Stimulated activated CD4-positive, alpha-beta T cell treated with anti-CD3 and anti-CD28 coated beads, Interleukin-12 subunit alpha, Interleukin-12 subunit beta, amount 100 ng/mL, for 4 hours (primary cell): ENCODE measurements at places on chromosomes 5 and 9.

DNA sequence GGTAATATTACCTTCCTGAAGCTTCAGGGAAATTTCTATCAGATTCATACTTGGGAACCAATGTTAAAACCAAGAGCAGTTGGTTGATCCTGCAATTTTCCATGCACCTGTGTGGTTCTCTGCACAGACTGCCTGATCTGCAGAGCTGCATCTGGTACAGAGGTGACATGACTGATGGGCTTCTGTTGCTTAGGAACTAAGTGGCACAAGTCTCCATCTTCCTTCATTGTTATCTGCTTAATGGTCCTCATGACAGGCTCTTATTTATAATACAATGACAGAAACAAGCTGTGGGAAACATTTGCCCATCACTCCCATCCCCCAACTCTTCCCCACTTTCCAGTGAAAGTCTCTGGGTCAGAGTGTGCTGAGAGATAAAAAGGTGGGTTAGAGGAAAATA, 799.1 kb downstream of the TAF11L14 start:
- no peak for DNase-seq

DNA sequence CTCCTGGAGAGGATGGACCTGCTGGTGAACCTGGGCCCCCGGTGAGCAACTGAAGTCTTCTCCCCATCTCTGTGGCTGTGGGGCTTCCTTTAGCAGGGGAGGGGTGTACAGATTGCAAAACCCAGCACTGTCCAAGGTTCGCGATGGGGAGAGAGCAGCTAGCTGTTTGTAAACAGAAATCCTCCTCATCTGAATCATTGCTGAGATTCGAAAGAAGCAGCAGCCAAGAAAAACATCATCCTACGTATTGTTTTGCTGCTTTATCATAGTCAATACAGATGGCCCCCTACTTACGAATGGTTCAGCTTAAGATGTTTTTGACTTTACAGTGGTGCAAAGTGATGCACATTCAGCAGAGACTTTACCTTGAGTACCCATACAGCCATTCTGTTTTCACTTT, 80.0 kb upstream of the TGFBR1 start:
- DNase-seq, result no peak

DNA sequence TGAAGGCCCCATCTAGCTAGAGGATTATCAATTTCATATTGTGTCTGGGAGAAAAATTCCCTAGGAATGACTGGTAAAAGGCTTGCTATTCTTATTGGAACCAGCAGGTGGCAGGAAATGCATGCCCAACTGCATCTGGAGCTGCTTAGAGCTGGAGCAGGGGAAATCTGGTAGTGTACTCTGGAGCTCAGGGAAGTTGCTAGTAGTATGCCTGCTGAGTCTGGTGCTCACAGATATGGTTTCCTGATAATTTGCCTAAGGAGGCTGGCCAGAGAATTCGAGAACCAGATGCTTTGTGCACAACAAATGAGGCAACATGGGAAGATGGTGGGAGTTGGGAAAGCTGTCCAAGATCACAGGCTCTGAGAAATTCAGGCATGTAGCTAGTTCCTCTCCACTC, 53.7 kb downstream of the G3BP1 start:
- no peak for DNase-seq

GRCh38 chr5:146068977-146069779, 36.2 kb downstream of the PLAC8L1 start:
- no peak for DNase-seq

- DNase-seq, result no peak
These were observed 757.6 kb downstream of the SEMA5A start for GRCh38 chr5:8788246-8788645.

DNA sequence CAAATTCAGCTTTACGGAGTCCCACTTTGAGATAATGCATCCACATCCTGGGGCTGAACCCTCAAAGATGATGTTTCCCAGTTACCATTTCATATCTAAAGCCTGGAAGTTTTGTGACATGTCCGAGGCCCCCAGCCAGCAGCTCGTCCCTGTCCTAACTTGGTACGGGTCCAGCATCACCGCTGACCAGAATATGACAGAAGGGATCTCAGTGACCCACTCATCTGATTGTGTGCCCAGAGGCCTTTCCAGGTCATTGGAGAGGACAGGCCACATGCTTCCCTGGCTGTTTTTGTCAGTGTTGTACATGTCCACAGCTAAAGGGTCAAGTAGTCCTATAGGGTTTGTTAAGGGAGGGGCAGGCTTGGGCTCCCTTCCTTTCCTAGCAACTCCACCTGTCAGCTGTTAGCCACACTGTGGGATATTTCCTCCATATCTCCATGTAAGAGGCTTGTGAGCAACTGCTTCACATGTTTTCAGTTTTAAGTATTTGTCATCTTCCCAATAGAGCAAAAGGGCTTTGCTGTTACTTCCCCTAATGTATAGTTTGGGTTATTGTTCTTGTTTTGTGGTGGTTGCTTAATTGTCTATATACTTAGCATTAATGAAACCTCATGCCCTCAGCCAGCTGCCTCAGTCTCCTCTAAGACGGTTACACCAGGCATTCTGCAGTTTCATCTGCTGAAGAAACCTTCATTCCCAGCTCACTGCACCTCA, 33.4 kb downstream of the SECISBP2 start:
- no peak for DNase-seq

GRCh38 chr5:169149317-169149716, 151.6 kb downstream of the SLIT3 start:
- no peak for DNase-seq

- no peak for DNase-seq
These were observed 1.3 kb upstream of the ZNF366 start for GRCh38 chr5:72508241-72509170.

DNA sequence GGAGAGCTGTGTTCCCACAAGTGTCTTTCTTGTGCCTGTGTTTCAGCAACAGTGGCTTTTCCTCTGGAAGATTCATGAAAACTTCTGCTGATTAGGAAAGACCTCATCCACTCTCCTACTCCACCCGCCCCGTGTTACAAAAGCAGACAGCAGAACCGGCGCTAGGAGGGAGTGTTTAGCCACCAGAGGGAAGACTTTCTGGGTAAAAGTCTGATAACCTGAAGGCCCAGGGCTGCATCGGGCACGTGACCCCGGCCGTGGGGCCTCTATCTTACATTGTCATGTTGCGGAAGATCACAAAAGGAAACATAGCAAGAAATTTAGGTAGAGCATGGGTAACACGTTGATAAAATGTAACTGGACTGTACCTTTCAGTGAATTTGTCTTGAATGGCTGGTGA, 32.0 kb upstream of the DMRT2 start:
- peak; percentile 2 for DNase-seq

DNA sequence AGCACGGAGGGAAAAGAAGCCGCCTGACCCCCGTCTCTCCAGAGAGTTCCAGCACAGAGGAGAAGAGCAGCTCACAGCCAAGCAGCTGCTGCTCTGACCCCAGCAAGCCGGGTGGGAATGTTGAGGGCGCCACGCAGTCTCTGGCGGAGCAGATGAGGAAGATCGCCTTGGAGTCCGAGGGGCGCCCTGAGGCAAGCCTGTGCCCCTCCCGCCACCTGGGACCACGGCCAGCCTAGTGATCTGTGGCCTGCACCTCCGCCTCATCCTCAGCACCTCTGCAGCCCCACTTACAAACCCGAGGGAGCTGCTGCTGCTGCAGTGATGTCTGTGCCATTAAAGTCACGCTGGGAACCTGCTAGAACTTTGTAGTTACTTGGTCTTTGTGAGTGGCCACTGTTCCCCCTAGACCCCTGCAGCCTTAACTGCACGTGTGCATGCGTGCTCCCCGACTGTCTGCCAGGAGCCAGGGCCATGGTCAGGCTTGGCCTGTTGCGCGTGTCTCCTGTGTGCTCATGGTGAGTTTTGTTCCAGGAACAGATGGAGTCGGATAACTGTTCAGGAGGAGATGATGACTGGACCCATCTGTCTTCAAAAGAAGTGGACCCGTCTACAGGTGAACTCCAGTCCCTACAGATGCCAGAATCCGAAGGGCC, 12.5 kb downstream of the SQSTM1 start:
- DNase-seq, result no peak

DNA sequence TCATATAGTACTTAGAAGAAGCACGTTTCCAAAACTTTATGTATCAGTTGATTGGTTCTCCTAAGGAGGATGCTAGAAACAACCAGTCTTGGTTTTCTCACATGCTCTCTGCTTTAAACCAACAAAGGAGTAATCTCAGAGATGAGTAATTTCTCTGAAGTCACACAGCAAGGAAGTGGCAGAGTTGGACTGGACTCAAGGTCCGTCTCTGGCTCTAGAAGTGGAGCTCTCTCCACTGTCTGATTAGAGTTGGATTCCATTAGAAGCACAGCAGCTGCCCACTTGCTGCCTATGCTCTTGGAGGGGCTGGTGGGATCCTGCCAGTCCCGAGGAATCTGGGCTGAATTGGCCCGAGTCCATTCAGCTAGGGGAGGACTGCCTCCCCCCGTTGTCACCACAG, 21.0 kb downstream of the RALGPS1 start:
- no peak for DNase-seq

DNA sequence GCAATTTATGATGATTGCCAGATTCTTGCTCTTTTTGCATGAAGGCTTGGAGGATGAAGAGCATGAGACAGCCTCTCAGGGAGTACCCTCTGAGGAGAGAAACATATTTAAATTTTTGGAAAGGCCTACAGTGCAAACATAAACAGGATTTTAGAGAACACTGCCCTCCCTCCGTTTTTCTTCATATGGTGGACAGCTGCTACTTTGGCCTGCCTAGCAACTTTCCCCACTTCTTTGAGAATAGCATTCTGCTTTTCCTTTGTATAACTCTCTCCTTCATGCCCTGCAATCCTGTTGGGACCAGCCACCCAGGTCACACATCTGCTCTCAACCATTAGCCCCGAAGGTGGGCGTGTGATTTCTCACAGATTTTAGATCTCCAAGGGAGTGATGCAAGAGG, 20.5 kb upstream of the TXN start:
- no peak for DNase-seq

- DNase-seq, result no peak
These were observed 17.1 kb downstream of the F2R start for GRCh38 chr5:76733049-76733417.

GRCh38 chr5:181167814-181168488, 20.6 kb downstream of the OR2V2 start:
- no peak for DNase-seq

- DNase-seq, result no peak
These were observed 204.5 kb downstream of the SEMA6A start for GRCh38 chr5:116370149-116370548.

- no peak for DNase-seq
These were observed 92.4 kb downstream of the NFIB start for GRCh38 chr9:14221558-14221957.

- no peak for DNase-seq
These were observed 10.6 kb upstream of the MAP1B start for GRCh38 chr5:72096602-72097188.

DNA sequence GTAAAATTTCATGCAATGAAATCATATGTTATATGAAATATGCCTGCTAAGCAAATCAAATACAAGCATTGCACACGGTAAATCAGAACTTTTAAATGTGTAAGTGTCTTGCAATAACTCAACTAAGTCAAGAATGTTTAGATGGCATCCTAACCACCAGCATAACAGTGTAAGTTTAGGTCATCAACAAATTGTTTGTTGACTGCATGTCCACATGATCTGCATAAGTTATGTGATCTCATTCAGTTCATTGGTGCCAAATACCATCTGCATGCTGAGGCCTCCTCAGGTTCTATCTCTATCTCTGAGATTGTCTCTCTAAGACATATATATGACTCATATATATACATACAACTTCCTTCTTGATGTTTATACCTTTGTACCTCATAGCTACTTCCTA, 159.6 kb upstream of the STK32A start:
- DNase-seq, result no peak

DNA sequence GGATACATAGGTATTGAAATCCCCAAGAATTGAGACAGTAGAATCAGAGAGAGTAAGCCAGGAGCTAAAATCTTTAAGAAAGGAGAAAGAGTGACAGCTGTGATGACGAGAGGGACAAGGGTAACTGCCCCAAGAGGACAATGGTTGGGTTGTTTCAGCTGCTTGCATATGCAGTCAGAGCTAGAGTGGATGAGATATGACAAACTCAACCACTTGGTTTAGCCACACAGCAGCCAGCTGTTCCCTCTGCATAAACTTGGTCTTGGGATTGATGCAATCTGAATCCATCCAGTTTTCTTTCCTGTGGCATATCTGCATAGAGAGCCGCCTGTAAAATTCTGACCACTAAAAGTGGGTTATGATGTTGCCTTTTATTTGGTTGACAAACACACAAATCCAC, 100.7 kb downstream of the ZNF622 start:
- no peak for DNase-seq

GRCh38 chr9:105194234-105194633, 50.2 kb upstream of the SLC44A1 start:
- DNase-seq, result no peak

GRCh38 chr9:129121483-129121882, 10.3 kb downstream of the PTPA start:
- no peak for DNase-seq

GRCh38 chr5:5739490-5739945, 317.0 kb downstream of the ICE1 start:
- no peak for DNase-seq

- peak; percentile 72 for DNase-seq
These were observed 2.0 kb downstream of the PROB1 start for GRCh38 chr5:139392678-139393496.

GRCh38 chr5:88772047-88772446, 110.9 kb downstream of the MEF2C start:
- DNase-seq, result no peak

DNA sequence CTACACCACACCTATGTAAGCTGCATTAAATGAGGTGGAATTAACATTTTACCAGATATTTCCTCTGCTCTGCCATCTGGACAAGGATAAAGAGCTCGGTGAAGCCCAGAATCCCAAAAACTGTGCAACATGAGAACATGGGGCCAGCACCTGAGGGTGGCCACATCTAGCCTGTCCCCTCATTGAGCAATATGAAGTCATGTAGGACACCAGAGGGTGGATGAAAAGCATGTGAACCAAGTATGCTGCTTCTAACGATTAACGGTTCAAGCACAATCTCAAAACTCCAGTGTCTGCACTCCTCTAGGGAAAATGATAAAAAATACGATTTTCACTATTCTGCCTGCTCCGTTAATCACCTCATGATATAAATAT, 545.8 kb downstream of the EBF1 start:
- DNase-seq, result no peak

DNA sequence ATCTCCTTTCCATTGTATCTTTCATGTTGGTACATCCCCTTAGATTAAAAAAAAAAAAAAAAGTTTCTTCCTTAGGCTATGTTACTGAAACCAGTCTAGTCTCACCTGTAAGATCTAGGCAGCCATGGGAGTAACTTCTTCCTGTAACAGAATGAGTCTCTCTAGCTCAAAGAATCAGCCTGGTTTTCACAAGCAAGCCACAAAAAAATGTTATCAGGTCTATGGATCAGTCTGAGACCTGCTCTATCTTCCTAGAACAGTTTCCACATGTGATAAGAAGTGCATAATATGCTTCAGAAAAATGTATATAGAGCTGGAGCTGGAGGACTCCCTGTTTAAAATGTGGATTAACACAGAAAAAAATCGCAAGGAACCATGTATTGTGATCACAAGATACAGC, 53.8 kb downstream of the ARRDC3 start:
- DNase-seq, result no peak

DNA sequence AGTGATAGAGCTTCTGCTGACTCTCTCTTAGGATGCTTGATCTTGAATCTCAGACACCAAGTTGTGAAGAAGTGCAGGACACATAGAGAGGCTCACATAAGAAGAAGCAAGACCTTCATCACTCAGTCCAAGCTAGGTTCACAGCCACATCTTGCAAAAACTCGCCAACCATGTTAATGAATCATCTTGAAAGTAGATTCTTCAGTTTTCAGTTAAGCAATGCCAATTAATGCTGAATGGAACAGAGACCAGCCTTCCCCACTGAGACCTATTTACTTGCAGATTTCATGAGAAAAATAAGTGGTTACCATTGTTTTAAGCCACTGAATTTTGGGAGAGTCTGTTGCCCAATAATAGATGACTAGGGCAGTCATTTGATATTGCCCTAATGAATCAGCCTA, 217.7 kb upstream of the EDIL3 start:
- DNase-seq, result no peak
